ENCODE measurements at places on chromosomes 12 and 14.

- no peak for DNase-seq
Observed at GRCh38 chr14:51008446-51008845, 64.2 kb upstream of the PYGL start.

- no peak for DNase-seq
Observed at GRCh38 chr12:81332054-81332453, 254.2 kb downstream of the ACSS3 start.

GRCh38 chr14:63666335-63666734, 24.7 kb upstream of the WDR89 start:
- DNase-seq = no peak

GRCh38 chr12:22631863-22632463, 7.0 kb downstream of the ETNK1 start:
- DNase-seq = no peak

GRCh38 chr14:56170877-56171422, 52.7 kb downstream of the PELI2 start:
- no peak for DNase-seq

GRCh38 chr14:25628390-25628789, 578.4 kb upstream of the STXBP6 start:
- DNase-seq = no peak

GRCh38 chr14:84432676-84433075, 1097.3 kb upstream of the FLRT2 start:
- DNase-seq = no peak

DNA sequence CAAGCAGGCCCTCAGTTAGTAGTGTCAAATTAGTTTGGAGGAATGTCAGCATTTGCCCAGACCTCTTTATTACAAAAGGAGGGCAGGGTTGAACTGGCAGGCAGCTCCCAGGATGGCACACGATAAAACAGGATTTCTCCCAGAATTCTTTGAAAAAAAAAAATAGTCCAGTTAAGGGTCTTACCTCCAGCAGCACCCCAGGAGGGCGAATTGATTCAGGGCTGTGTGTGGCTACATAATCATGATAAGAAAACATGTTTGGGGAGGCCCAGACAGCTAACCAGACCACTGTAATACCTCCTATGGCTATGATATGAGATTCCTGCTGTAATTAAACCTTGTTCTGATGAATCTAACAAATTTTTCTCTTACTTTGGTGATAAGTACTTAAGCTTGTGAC, 38.8 kb upstream of the NT5DC3 start:
- no peak for DNase-seq

DNA sequence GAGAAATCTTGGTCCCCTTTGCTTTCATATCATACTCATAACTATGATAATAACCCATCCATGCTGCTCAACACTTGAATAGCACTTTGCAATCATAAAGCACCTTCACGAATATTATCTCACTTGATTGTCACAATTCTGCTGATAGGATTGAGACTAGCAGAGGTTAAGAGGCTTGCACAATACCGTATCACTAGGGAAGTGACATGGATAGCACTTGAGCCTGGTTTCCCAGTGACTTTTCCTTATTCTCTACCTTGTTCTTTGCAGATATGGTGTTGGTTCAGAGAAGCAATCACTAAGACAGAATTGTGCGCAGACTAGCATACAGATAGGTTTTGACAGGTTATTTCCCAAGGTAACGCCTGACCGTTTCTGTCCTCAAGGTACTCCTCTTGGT, 186.6 kb upstream of the GZMB start:
- no peak for DNase-seq

DNA sequence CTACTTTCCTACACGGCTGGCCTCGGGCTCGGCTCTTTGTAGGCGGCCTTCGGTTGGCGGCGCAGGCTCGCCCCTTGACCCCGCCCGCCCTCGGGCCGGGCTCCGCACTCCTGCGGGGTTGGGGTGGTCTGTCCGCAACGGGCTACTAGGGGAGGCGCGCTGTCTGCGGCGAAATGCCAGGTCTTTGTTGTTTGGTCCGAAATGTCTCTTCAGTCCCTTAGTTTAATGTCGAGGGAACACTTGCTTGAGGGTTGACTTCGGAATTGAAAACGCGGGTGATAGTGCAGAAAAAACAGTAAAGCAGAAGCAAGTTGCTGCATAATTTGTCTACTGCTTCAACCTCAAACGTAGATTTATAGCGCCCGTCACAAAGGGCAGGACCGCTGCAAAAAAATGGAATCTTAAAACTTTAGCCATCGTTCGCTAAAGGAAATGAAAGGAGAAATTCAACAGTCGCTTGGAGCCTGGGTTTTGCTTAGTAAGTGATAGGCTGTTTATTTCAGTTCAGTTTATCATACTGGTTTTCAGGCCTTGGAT, 390 bp downstream of the JKAMP start:
- no peak for DNase-seq

DNA sequence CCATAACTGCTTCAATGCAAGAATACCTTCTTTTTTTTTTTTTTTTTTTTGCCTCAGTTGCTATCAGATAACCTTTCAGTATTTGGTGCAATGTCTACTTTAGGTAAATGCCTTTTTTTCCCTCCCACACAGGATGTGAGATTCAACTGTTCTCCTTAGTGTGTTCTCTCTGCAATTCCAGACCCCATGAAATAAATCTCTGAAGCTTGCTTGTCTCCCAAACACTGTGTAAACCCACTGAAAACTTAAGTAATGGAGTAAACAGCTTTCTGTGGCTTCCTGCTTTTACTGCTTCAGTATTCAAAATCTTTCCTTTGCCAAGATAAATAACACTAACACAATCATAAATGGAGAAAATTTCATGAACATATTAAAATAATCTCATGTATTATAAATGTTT, 55.8 kb upstream of the CLEC14A start:
- no peak for DNase-seq

DNA sequence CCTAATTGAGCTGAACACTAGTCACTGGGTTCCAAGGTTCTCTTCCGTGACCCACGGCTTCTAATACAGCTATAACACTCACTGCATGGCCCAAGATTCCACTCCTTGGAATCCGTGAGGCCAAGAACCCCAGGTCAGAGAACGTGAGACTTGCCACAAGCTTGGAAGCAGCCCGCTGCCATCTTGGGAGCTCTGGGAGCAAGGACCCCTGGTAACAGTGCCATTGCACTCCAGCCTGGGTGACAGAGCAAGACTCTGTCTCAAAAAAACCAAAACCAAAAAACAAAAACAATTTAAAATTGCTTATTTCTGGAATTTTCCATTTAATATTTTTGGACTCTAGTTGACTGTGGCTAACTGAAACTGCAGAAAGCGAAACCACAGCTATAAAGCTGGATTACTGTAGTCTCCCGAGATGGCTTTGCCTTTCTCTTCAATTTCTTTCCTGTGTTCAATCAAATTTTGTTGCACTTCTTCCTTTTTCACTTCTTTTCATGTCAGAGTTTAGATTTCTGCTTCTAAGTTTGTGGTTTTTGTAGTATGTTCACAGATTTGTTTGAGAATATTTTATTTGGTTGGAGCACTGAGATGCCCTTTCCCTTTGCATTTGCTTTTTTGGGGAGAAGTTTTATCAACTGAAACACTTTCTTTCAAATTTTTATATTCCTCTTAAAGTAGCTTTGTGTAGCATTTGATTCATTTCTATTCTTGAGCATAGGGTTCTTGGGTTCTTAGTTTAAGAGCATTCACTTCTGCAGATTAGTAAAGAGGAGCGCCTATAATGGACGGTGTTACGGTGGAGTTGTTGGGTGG, 44.6 kb downstream of the DDHD1 start:
- DNase-seq = no peak

DNA sequence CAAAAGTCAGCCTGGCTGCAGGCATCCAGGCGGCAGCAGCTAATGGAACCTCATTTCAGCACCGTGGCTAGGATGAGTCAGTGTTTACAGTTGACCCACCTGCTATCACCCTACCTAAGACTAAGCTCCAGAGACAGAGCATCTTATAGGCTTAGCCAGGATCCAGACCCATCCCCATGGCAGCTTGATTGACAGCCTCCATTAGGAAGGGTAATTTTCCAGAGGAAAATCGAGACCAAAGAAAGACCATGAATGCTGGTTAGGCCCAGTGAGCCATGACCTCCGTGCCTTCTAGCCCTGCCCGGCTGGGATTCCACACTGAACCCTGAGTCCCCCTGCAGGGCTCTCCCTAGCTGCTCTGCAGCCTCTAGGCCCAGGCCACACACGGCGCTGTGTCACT, 38.7 kb downstream of the TUNAR start:
- no peak for DNase-seq

DNA sequence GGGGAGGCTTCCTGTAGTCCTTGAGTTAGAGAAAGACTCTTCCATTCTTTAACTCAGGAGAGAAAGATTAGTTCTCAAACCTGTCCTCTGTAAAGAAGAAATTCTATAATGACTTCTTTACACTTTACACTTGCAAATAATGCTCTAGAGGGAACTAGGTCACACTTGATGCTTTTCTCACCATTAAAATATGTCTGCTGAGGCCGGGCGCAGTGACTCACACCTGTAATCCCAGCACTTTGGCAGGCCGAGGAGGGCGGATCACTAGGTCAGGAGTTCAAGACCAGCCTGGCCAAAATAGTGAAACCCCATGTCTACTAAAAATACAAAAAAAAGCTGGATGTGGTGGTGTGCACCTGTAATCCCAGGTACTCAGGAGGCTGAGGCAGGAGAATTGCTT, 6.3 kb downstream of the NTN4 start:
- no peak for DNase-seq

DNA sequence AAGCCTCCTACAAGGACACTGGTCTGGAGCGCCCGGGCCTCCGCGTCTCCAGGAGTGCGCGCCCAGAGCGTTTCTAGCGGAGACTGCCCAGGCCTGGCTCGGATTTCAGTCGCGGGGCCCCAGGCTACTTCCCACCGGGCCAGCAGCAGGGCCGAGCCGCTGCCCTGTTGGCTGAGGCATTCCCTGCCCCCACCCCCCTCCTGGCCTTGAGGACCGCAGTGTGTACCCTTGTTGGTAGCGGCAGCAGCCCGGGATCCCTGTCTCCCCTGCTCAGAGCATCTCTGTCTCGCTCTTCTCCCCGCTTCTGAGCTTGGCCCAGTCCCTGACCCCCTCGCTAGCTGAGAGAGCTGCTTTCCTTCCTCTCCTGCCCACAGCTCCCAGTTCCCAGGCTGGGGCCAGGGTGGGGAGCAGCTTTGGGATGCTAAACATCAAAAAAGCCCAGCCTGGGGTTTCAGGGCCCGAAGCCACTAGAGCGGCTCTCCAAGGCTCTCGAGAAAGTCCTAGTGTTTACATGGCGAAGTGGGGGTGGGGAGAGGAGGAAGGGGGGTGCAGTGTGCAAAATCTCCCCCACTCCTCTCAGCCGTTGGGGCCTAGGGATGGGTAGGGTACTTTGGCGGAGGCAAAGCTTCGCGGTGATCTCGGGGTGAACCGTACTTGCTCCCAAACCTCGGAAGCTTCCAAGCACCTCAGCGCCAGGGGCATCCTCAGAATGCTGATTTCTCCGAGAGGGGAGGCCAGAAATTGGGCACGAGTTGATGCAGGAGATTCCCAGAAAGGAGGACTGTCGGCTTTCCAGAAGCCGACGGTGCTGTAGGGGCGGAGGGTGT, 6.4 kb downstream of the NKX2-1 start:
- DNase-seq = no peak

DNA sequence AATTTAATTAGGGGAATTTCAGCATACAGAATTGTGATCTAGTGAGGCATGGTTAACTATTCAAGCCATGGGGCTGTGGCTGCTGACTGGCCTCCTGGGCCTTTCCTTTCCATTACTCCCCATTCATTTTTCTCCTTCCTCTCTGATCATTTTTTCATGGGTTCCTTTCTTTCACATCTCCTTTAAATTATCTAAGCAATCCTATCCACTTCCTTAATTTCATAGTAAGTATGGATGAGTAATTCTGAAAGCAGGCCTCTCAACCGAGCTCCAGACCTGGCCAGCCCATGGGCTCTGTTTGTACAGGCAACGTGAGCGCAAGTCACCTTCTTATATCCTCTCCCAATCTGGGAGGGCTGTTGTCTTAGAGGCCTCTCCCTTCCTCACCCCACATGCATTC, 13.4 kb downstream of the CKAP4 start:
- no peak for DNase-seq

DNA sequence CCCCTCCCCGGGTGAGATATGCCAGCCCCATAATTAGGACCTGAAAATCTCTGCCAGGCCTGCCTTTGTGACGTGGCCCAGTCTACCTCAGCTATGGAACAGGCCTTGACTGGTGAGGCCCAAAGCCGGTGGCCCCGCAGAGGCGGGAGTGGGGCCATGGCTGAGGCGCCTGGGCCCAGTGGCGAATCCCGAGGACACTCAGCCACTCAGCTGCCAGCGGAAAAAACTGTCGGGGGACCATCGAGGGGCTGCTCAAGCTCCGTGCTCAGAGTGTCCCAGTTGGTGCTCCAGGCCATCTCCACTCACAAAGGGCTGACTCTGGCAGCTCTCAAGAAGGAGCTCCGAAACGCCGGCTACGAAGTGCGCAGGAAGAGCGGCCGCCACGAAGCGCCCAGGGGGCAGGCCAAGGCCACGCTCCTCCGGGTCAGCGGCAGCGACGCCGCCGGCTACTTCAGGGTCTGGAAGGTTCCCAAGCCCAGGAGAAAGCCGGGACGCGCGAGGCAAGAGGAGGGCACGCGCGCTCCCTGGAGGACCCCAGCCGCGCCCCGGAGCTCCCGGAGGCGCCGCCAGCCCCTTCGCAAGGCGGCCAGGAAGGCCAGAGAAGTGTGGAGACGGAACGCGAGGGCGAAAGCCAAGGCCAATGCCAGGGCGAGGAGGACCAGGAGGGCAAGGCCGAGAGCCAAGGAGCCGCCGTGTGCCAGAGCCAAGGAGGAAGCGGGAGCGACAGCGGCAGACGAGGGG, 21.4 kb downstream of the ZNF641 start:
- DNase-seq = no peak

GRCh38 chr14:70192915-70193314, 4.2 kb upstream of the SLC8A3 start:
- DNase-seq = no peak

GRCh38 chr12:114747012-114747858, 63.3 kb upstream of the TBX3 start:
- no peak for DNase-seq

GRCh38 chr12:71268598-71269280, 110.9 kb upstream of the TSPAN8 start:
- no peak for DNase-seq

GRCh38 chr12:69338120-69338859, 9.9 kb upstream of the LYZ start:
- DNase-seq = no peak

Measured in activated CD8-positive, alpha-beta memory T cell treated with anti-CD3 and anti-CD28 coated beads, Interleukin-2, amount 50 U/mL, for 48 hours (primary cell).